OCI-M1 (cell line): ENCODE measurements at places on chromosomes 7 and 10.

- DNase-seq, result no peak
Measured at GRCh38 chr10:71252220-71252619, 39.9 kb downstream of the UNC5B start.

DNA sequence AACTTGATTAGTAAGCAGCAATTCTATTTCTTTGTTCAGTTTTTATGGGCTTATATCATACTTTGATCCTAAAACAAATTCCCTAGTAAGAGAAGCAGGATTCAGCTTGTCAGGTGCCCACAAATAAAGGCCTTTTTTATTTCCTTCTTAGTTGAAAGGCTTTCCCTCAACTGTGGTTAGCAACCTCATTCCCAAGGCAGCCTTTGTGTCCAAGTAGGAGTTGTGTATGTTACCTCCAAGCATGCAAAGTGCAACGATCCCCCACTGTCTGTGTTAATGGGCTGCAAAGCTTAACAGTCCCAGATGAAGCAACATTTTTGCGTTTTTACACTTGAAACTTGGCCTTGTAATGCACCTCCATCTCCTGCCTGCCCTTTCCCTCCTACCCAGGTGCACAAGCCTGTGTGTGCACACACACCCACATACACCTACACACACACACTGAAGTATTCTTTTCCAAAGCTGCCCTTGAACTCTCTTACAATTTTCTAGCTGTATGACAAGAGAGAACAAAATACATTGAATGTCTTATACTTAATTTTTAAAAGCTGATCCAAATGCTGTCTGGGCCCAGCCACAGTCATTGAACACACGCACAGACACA, 278.2 kb downstream of the SNX13 start:
- DNase-seq, result no peak

DNA sequence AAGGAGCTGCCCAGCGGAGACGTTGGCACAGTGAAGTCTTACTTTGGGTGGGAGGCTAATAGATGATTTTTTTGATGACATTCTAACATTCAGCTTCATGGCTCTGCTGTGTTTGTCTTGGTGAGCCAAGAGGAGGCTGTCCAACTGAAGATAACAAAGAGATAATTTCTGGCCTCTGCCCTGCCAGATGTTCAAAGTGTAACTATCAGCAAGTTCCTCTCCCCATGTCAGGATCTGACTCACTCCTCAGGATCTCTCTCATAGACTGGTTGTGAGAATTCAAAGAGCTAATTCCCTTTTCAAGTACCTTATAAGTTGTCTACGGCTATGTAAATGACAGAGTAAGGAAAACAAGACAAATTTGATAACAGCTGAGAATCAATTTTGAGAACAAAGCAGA, 1340.9 kb downstream of the XPNPEP1 start:
- peak; percentile 84 for DNase-seq

DNA sequence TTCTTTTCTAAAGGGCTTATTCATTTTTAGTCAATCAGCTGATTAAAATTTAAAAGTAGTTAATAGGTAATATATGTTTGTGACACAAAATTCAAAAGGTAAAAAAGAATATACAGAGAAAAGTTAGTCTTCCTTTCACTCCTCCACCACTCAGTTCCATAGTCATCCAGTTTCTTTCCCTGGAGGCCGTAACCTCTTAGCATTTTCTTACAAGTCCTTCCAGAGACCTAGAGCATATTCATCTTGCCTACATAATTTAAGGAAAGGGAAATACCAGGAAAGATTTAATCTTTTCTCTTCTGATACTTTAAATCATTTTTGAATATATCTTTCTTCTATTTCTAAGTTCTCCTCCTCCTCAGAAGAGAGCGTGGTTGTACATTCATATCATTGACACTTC, 10.1 kb downstream of the GBF1 start:
- no peak for DNase-seq

DNA sequence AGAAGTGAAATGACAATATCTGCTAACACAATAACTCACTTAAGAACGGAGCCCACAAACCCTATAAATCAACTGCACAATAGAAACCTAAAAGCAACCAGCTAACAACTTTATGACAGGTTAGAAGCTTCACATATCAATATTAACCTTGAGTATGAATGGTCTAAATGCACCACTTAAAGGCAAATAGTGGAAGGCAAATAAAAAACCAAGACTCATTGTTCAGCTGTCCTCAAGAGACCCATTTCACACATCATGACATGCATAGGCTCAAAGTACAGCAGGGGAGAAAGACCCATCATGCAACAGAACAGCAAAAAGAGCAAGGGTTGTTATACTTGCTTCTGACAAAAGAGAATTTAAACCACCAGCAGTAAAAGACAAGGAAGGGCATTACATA, 46.8 kb downstream of the CDC14C start:
- DNase-seq, result no peak

DNA sequence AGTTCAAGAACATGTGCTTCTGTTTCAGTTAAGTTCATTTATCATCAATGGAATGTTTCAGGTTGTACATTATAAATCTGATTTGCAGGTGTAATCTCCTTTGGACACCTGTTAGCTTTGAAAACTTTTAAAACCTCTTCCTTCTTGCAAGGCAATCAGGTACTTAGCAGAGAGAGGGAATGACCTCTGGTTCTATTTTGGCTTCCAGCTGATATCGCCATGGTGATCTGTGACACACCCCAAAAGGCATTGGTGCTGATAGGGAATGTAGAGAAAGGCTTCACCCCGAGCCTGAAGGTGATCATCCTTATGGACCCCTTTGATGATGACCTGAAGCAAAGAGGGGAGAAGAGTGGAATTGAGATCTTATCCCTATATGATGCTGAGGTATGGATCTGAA, 35.4 kb downstream of the ACSL5 start:
- no peak for DNase-seq

GRCh38 chr10:93579089-93579488, 12.6 kb downstream of the FFAR4 start:
- no peak for DNase-seq

GRCh38 chr7:127798023-127798422, 146.0 kb downstream of the SND1 start:
- peak; percentile 85 for DNase-seq

DNA sequence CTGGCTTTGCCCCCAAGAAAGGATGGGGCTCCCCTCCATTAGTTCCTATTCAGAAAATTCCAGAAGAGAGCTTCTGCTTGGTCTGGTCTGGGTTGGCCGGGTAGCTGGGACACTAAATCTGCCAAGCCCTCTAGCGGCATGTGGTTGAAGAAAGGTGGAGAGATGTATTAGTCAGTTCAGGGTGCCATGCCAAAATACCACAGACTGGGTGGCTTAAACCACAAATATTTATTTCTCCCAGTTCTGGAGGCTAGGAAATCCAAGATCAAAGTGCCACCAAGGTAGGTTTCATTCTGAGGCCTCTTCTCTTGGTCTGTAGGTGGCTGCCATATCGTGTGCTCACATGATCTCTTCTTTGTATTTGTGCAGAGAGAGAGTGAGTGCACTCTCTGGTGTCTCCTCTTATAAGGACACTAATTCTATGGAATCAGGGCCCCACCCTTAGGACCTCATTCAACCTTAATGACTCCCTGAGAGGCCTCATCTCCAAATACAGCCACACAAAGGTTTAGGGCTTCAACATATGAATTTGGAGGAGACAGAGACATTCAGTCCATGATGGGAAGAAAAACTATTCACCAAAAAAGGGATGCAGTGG, 38.7 kb upstream of the MTPAP start:
- DNase-seq, result no peak
